ENCODE measurements at places on chromosomes 12 and 14.

DNA sequence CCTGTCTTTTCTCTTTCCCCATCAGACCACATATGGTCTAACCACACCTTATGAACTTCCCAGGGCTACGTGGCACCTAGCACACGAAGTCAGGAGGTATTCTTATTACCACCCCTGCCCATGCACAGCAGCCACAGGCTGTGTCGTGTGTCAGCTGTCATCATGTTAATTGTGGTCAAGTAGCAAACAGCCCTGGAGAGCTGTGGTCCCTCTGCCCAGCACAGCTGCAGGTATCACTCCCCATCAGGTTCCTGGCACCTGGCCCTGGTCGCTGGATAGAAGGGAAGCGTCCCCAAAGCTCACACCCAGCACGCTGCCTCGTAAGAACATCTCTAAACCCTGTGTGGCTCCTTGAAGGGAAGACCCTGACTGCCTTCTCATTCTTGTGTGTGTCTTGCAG is 45.4 kb downstream of the CLMN start:
- no peak for DNase-seq

DNA sequence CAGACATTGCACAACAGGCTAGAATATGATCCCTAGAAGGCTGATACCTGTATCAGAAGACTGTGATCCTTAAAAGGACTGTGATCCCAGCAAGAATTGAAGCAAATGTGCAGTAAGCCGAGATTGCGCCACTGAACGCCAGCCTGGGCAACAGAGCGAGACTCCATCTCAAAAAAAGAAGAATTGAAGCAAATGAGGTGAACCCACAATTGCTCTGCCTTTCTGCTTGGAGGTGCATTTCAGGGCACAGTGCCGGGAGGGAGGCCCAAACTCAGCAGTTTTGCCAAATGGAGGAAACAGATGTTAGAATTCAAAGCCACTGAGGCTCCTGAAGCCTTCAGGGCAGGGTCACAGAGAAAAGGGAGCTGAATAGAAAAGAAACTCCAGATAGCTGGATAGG is 61.1 kb upstream of the COCH start:
- no peak for DNase-seq

DNA sequence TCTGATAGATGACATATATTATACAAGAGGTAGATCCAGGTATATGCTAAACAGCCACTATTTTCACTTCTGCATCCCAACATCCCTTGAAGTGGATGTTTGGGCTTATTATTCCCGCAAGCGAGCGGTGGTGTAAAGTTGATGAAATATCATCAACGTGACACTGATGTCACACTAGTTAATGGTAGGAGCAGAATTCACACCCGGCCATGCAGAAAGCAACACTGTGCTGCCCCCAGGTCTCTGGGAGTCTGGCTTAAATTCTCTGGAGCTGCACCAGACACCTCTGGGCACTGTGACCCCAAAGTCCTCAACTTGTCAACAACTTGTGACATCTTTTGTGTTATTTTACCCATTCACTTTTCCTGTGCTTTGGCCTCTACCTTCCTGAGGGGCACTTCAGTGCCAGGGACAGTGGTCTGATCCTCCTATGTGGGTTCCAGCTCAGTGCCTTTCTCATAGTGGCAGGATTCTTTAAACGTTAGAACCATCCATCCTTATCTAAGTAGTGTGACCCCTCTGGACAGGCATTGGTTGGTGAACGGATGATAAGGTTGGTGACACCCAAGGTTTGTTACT is 952 bp downstream of the DRAM1 start:
- DNase-seq, result no peak

DNA sequence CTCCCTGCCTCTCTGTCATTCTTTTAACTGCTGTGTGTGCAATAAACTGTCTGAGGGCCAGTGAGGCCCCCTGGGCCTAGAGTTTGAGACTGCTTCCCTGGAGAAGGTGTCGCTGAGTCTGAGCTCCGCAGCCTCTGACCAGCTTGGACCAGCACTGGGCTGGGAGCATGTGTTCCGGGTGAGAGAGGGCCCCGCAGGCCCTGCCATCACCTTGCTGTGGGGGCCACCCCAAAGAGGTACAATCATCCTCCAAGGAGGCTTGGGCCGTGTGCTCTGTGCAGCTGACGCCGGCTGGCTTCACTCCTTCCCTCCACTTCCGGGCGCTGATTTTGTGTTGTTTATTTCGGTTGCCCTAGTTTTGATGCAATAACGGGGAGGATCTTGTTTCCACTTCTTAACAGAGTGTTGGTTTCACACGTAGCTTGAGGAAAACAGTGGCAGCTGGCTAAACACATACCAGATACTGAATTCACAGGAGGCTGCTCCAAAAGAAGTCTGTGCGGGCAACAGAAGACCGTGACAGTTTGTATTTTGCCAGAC is 121.6 kb downstream of the TMEM132C start:
- no peak for DNase-seq

DNA sequence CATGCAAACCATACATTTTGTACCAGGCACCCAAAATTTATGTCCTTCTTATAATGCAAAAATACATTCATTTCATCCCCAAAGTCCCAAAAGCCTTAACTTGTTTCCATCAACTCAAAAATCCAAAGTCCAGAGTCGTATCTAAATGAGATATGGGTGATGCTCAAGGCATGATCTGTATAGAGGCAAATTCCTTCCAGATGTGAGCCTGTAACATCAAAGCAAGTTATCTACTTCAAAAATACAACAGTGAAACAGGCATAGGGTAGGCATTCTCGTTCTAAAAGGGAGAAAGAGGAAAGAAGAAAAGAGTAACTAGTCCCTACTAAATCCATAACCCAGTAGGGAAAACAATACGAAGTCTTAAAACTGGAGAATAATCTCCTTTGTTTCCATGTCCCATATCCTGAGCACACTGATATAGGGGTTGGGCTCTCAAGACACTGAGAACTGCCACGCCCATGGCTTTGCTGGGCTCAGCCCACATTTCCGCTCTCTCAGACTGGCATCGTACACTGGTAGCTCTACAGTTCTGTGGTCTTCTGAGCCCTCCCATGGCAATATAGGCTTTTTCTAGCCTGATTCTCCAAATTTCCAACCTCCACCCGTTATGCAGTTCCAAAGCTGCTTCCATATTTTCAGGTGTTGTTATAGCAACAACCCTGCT is 232.8 kb downstream of the TMTC2 start:
- DNase-seq, result no peak

GRCh38 chr14:34220921-34221320 is 241.1 kb downstream of the SPTSSA start:
- DNase-seq, result no peak

- no peak for DNase-seq
Observed at GRCh38 chr12:60689137-60689536, 1093.3 kb downstream of the SLC16A7 start.

GRCh38 chr12:77608271-77608824 is 222.3 kb upstream of the NAV3 start:
- no peak for DNase-seq

- no peak for DNase-seq
Observed at GRCh38 chr12:89389755-89390661, 37.7 kb upstream of the DUSP6 start.

DNA sequence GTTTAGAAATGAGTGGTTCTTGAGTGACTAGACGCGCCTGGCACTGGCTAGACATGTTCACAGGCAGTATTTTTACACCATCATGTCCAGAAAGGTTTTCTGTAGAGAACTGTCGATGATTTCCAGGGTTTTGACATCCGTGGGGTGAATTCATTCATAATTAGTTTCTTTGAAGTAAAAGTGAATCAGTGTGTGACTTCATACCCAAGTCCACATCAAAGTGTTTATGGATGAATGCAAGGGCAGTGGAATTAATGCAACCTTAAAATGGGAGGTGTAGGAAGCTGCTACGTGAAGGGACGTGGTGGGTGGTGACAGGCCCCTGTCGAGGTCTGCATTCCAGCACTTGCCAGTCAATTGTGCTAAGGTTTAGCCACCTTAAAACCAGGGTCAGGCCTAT is 38.4 kb upstream of the ELK3 start:
- no peak for DNase-seq

DNA sequence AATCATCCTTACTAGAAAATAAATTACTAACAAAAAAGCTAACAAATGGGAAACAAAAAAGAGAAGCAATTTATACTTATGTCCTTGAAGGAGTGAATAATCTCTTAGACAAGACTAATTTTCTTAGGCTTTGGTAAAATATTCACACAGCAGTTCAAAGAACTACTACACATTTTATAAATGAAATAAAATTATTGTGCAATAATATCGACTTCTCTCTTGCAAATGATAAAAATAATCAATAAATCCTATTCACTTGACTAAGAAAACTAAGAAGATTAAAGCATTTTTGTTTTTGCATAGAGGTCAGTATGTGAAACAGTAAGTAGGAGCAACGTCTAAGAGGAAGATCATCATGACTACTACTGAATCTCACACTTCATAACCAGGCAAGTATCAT is 82.0 kb downstream of the EML5 start:
- no peak for DNase-seq

GRCh38 chr12:122265886-122266229 is 436 bp downstream of the VPS33A start:
- no peak for DNase-seq

DNA sequence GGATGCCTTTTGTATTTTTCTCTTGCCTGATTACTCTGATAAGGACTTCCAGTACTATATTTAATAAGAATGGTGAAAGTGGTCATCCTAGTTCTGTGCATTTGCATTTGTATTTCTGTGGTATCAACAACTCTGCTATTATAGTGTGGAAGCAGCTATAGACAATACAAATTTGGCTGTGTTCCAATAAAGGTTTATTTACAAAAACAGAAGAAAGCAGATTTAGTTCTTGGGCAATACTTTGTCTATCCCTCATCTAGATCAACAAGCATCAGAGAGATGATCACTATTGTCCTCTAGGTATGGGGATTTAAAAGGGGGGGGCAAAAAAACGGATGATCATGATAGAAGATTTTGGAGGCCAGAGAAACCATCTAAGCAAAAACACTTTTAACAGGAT is 19.1 kb upstream of the BTG1 start:
- no peak for DNase-seq

- DNase-seq, result no peak
Observed at GRCh38 chr12:93895089-93895445, 217.9 kb downstream of the CRADD start.

- no peak for DNase-seq
Observed at GRCh38 chr14:99235582-99236320, 36.2 kb downstream of the BCL11B start.

- no peak for DNase-seq
Observed at GRCh38 chr14:103909531-103910261, 18.6 kb upstream of the TDRD9 start.

DNA sequence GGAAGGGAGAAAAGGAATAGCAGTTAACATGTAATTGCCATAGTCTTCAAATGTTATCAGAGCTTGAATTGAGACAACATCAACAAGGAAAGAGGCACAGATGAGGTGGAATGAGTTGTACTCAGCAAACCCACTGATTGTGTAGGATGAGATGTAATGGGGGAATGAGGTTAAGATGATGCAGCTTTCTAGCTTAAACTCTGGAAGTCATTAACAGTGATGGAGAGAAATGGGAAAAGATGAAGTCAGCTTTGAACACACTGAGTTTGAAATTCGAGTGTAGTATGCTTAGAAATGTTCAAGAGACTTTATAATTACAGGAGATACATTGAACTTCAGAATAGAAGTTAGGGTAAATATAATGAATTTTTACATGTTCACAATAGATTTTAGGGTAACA is 106.9 kb downstream of the PRKD1 start:
- DNase-seq, result no peak

GRCh38 chr14:91155626-91156089 is 41.8 kb downstream of the DGLUCY start:
- no peak for DNase-seq

DNA sequence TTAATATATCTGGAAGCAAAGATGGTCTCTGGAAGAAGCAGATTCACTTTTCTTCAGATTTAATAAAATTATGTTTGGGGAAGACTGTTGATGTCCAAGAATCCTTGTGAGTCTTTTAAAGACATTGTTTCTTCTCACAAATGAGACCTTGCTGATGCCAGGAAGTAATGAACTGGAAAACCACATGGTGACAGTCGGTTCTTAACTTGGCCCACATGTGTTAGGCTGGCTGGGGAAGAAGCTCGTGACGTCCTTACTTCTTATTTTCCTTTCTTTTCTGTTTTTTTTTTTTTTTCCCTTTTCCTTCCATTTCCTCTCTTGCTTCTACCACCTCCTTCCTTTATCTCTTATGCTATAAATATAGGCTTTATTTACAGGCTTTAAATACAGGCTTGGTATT is 950.2 kb downstream of the BCL11B start:
- DNase-seq, result no peak

DNA sequence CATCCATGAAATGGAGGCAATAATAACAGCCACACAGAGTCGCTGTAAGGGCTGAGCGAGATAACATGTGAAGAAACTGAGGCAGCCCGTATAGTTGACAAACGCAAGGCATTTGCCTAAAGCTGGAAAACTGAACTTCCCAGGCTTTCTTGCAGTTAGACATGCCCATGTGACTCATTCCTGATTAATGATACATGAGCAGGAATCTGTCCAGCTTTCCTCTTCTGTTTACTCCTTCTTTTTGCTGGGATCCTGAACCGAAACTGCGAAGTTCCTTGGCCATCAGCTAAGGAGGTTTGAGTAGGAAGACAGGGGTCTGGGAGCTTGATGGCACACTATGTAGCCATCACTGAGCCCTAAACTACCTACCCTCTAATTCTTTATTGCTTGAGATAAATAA is 52.2 kb downstream of the ST8SIA1 start:
- no peak for DNase-seq

DNA sequence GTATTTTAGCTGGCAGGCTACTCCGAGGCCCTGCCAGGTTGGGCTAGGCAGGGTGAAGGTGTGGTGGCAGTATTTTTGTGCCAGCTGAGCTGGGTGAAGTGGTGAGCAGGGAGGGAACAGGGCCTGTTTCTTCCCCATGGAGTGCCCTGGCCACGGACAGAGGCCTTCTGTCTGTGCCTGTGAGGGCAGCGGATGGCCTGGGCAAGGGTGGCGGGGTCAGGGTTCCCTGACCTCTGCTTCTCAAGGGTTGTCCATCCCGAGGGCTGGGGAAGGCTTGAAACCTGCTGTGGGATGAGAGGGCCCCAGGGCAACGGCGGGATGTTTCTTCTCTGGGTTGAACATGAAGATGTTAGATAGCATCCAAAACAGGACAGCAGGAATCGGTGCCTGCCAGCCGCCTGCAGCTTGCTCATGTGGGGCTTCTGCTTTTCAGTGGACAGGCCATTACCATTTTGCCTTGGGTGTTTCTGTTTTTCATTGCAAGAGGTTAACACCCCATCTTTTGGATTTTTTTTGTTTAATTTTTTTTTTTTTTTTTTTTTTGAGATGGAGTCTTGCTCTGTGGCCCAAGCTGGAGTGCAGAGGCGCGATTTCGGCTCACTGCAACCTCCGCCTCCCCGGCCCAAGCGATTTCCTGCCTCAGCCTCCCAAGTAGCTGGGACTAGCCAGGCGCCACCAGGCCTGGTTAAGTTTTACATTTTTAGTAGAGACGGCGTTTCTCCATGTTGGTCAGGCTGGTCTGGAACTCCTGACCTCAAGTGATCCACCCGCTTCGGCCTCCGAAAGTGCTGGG is 3.3 kb downstream of the MTA1 start:
- DNase-seq, result no peak

DNA sequence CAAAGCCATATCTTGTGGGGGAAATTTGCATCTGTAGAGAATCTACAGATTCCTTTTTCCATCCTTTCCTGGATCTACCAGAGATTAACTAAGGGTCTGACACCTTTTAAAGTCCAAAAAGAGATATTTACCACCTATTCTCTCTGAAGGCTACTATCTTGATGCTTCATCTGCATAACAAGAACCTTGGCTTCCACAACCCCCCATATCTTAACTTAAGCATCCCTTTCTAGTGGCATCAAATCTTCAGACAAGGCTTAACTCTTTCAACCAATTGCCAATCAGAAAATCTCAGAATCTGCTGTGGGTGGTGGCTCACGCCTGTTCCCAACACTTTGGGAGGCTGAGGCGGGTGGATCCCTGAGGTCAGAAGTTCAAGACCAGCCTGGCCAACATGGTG is 74.3 kb upstream of the FICD start:
- DNase-seq, result no peak
